Pericardium fibroblast (primary cell): ENCODE measurements at places on chromosomes 5 and 9. TPM values are rescaled to one million over a fixed set of nuclear protein-coding genes. Genes with fewer than 3 reads are reported as not detected.

DDX4 gene
- total RNA-seq, result not detected in 2 replicates

F2RL2 gene
- total RNA-seq, result 2.6 and 12.0 TPM in 2 replicates

CCDC180 gene
- total RNA-seq, result 0.23 and 2.1 TPM in 2 replicates

PDE6A gene
- under 0.01 TPM in 1 of 2 replicates, not detected in the other for total RNA-seq

UNC5A gene
- total RNA-seq, result 0.34 TPM in 1 of 2 replicates, not detected in the other

RLN2 gene
- not detected in 2 replicates for total RNA-seq

SNCB gene
- not detected in 2 replicates for total RNA-seq

TAL2 gene
- not detected in 2 replicates for total RNA-seq

PDZD2 gene
- 0.09 and 3.4 TPM in 2 replicates for total RNA-seq

OR13C2 gene
- total RNA-seq, result not detected in 2 replicates

FAT2 gene
- total RNA-seq, result not detected in 2 replicates

SYNPO gene
- 2.6 and 13.5 TPM in 2 replicates for total RNA-seq

HTR4 gene
- not detected in 2 replicates for total RNA-seq

FOXD4L6 gene
- total RNA-seq, result 0.09 TPM in 1 of 2 replicates, not detected in the other

PCDH1 gene
- total RNA-seq, result 5.6 and 7.5 TPM in 2 replicates

RNF20 gene
- 10.4 and 20.5 TPM in 2 replicates for total RNA-seq

IQGAP2 gene
- 0.68 and 3.6 TPM in 2 replicates for total RNA-seq
